Osteocyte (in vitro differentiated cells): ENCODE measurements at places on chromosomes 1 and 21.

DNA sequence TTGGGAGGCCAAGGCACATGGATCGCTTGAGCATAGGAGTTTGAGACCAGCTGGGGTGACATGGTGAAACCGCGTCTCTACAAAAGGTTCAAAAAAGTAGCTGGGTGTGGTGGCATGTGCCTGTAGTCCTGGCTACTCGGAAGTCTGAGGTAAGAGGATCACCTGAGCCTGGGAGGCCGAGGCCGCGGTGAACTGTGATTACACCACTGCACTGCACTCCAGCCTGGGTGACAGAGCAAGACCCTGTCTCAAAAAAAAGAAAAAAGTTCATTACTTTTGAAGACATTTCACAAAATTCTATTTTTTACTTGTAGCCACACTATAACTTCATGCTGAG, 2.1 kb upstream of the DENND2C start:
- DNase-seq = no peak

DNA sequence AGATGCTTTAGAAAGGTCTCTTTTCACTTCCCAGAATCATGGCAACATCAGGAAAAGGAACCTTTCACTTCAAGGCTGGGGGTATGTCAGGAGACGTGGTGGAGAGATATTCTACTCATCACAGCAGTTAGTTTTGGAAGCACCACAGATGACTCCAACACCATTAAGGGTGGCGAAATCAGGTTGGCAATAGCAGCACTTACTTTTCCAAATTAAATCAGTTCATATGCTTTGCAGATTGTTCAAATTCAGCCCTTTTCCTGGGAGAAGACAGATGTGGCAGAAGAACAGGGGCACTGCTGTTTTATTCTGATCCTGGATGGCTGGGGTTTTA, 79.0 kb downstream of the RUNX1 start:
- no peak for DNase-seq

- DNase-seq = no peak
Observed at GRCh38 chr1:53320646-53321045, 7.2 kb downstream of the LRP8 start.

- no peak for DNase-seq
Observed at GRCh38 chr21:35593000-35593502, 467.3 kb downstream of the SETD4 start.

DNA sequence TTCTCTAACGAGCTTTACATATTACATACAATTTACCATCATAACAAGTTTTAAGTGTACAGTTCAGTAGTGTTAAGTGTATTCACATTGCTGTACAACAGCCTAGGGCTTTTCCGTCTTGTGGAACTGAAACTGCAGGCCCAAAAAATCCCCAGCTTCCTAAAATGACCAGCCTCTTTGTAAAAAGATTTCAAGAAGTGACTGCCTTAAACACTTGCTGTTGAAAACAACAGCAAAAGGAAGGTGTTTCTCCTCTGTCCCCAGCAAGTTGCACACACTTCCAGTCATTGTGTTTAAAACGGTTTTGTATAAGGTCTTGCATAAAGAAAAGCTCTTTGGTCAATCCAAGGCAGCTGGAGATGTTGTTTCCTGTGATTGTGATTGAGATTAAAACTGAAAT, 16.0 kb upstream of the GBP1 start:
- DNase-seq = no peak

GRCh38 chr1:109823543-109824348, 60.0 kb upstream of the EPS8L3 start:
- DNase-seq = peak; percentile 81

GRCh38 chr1:159088546-159089183, 12.1 kb upstream of the AIM2 start:
- no peak for DNase-seq

DNA sequence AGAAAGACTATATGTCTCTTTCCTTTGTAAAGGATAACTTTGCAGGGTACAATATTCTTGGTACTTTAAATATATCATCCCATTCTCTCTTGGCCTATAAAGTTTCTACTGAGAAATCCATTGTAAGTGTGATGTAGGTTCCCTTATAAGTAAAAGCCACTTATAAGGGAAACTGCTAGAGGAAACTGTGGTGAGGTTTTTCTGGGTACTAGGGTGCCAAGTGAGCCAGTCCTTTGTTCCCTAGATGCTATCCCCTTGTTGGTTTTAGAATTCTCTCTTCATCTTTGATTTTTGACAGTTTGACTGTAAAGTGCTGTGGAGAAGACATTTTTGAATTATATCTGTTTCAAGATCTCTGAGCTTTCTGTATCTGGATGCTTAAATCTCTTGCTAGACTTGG, 108.9 kb upstream of the NEK7 start:
- no peak for DNase-seq

DNA sequence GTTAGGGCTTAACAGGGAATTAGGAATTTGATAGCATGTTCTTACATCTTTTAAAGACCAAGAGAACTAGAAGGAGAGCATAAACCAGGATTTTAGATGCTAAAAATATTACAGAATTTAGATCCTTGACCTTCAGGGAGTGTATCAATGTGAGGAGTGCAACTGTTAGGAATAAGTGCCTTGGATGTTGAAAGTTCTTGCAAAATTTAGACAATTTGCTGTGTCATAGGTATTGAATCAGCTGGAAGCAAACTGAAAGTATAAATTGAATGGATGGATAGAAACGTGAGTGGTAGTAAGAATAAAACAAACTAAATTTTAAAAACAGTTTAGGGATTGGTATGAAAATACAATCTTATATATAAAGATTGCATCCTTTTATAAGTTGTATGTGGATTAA, 27.7 kb downstream of the PPP1R12B start:
- DNase-seq = no peak

- DNase-seq = no peak
Observed at GRCh38 chr1:158131217-158131616, 49.5 kb upstream of the CD1D start.

GRCh38 chr1:67890857-67891256, 57.6 kb upstream of the GNG12 start:
- DNase-seq = no peak

GRCh38 chr1:212816567-212817278, 25.0 kb downstream of the TATDN3 start:
- no peak for DNase-seq

DNA sequence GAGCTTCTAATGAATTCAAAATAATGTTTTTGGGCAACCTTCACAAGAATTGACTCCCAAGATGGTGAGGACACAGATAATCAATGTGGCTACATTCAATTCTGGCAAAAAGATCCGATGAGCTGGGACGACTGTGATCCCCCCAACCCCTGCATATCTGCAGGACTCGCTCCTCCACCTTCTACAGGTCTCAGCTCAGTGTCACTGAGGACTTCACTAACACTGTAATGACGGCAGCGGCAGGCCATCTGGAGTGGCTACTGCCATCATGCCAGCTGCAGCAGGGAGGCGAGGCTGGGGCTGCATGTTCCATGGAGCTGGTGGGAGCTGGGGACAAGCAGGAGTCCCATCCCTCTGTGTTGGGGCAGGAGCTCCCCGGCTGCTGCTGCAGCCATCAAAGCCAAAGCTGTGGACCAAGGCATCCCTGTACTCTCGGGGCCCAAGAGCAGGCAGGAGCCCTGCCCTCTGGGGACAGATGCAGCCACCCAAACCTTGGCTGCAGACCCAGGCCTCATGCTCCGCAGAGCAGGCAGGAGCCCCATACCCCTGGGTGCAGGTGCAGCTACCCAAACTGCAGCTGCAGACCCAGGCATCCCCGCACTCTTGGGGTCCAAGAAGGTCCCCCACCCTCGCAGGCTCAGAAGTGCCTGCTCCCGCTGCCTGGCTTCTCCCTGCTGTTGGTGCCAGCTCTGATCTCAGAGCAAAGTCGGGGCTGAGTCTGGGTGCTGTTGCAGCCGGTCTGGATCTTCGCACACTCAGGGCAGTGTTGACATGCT, 12.2 kb upstream of the DHRS3 start:
- no peak for DNase-seq

GRCh38 chr1:244087021-244087560, 36.0 kb downstream of the ZBTB18 start:
- no peak for DNase-seq

DNA sequence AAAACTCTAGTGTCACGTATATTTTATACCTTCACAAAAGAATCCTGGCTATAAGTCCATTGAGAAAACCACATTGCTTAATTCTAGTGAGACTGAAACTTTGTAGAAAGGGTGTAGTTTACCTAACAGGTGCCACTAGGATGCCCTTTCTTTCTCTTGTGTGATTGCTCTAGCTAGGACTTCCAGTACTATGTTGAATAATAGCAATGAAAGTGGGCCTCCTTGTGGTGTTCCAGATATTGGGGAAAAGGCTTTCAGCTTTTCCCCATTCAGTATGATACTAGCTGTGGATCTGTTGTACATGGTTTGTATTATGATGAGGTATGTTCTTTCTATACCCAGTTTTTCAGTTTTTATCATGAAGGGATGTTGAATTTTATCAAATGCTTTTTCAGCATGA, 39.7 kb upstream of the CHODL start:
- no peak for DNase-seq

DNA sequence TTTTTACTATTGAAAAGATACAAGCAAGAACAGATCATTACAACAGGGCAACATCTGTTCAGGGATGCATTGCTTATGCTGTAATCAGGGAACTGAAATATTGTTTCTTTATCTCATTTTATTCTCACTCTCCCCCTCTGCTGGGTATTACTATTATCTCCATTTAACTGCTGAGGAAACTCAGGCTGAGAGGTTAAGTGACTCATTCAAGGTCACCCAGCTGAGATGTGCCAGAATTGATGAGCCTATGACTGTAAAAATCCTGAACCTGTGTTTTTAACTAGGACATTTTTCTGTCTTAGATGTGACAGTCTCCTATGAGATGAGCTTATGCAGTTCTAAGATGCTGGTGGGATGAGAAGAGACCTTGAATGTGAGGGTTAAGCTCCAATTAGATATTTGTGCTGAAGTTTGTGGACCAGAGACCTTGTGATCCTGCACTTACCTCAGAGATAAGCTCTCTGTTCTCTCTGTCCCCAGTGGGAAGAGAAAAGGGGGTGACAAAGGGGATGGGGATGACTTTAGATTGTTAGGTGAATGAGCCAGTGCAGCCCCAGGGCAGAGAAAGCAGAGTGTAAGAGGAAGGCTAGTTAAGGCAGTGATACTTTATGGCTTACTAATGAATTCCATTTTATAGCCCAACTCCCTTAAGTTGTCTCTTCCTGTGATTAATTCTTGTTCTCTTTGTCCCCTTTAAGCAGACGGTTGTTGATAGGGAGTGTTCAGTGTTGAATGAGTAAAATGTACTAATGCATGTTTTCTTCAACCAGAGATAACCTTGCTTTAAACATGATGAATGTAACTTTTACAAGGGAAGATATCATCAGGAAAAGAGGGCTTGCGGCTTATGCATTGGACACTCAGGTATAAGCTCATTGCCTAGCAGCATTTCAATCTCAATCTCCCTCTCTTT, 111.4 kb downstream of the HLX start:
- DNase-seq = no peak

DNA sequence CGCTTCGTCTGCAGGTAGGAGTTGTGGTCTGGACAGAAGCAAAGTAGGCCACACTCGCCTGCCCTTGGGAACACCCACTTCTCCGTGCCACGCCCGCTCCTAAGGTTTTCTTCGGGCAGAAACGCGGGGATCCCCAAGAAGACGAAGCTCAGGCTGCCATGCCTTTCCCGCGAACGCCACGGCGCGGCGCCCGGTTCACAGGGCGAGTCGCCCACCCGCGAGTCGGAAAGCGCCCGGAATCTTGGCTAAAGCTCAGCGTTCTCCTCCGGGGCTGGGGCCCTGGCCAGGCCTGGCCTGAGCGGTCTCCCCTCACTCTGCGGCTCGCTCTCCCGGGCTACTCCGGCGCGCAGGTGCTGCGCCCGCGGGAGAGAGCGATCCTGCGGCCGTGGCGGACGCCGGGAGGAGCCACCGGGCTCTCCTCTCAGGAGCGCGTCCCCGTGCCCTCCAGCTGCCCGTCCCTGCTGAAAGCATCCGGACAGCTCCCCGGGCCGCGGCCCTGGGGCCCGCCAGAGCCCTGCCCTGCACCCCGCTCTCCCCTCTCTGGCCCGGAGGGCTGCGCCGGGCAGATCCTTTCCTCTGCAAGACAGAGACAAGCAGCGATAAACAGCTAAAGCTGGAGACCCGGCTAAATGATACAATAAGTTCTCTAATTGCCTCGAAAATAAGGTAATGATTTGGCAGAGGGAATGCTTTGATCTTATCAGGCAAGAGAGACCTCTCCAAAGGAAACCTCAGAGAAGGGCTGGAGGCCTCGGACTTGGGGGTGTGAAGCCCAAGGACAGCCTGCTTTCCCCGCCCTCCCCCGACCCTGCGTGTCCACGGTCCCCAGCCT, 6.7 kb upstream of the WNT2B start:
- DNase-seq = peak; percentile 91

- DNase-seq = no peak
Observed at GRCh38 chr1:230694991-230695390, 18.9 kb downstream of the AGT start.

GRCh38 chr1:99737016-99737415, 29.4 kb downstream of the FRRS1 start:
- no peak for DNase-seq

- no peak for DNase-seq
Observed at GRCh38 chr1:183262628-183263200, 76.7 kb downstream of the LAMC2 start.

DNA sequence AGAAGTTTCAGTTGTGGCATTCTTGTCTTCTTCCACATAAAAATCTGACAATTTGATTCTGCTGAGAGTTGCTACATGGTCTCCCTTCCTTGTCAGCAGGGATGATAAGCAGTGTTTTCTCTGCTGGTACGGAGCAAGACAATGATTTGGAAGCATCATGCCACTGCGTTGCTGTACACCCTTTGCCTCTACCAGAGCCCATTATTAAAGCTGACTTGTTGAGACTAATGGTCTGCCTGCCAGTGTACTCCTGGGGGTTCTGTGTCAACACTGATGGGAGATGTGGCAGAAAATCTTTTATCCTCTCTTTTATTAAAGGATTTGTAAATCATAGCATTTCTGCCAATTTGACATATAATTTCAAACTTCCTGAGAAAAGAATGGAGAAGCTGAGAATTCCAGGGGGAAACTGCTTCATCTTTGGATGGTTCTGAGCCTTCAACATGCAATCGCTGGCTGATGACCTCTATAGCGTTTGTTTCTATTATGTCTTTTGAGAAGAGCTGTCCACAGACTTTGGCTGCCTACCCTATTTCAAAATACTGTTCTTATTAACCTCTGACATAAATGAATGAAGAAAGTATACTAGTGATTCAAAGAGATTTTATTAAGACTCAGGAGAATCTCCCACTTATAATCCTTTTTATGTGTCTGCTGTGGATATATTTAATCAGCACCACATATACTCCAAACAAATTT, 47.9 kb upstream of the DYNLT5 start:
- DNase-seq = no peak

GRCh38 chr1:149962736-149963135, 26.1 kb upstream of the MTMR11 start:
- no peak for DNase-seq

GRCh38 chr1:115170961-115171392, 81.7 kb upstream of the TSPAN2 start:
- no peak for DNase-seq

- DNase-seq = no peak
Observed at GRCh38 chr1:31764312-31765040, at the start of gene ADGRB2. Gene ADGRB2 (minus strand): TSS chr1:31764340. CDS start chr1:31757221, 7,119 bp downstream.
